ENCODE measurements at places on chromosomes 7 and 10.

DNA sequence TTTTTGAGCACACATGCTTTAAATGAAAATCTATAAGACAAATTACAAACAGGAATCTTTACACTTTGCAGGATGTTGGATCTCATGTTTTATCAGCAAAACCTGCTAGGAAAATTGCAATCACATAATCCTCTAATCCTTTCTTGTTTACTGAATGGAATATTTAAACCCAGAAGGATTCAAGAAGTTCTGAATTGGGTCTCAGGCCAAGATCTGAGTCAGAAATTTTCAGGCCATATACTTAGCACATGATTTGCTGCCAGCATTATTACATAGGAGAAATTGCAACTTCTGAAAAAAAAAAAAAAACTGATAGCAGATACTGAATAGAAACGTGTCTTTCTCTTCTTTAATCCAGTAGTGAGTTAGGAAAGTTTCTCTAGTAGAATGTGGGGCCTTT lies 1005.3 kb upstream of the POT1 start:
- DNase-seq, result no peak

GRCh38 chr10:42981358-42982236 lies 95.3 kb upstream of the RET start:
- no peak for DNase-seq

GRCh38 chr10:21022821-21023220 lies 125.7 kb upstream of the NEBL start:
- DNase-seq, result no peak

GRCh38 chr7:74568658-74569057 lies 88.9 kb upstream of the GTF2I start:
- no peak for DNase-seq

GRCh38 chr10:95282107-95282506 lies 8.7 kb downstream of the PDLIM1 start:
- DNase-seq, result no peak

DNA sequence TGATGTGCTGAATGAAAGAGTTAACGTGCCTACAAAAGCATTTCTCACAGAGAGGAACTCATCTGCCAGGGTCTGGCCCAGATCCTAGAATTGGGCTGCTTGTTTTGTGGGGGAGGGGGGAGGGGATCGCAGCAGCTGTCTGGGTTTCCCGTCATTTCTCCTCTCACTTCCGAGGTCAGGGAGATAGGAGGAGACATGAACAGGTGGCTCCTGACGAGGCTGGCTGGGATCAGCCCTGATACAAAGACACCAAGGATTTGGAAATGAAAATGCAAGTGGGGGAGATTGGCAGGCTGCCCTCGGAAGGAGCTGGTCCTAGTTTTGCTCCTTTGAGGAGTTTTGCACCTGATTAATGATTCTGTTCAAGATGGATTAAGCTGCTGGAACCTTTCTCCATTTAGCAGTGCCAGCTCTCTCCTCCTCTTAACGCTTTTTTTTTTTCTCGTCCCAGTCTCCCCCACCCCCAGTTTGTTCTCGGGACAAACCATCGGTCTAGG lies 86.8 kb upstream of the KMT2C start:
- DNase-seq, result peak; percentile 8

GRCh38 chr10:97182288-97182990 lies 3.3 kb downstream of the SLIT1 start:
- no peak for DNase-seq

- no peak for DNase-seq
These were observed 37.6 kb downstream of the ENTPD1 start for GRCh38 chr10:95793401-95794045.

- no peak for DNase-seq
These were observed 1270.2 kb upstream of the SORCS1 start for GRCh38 chr10:108434559-108435252.

DNA sequence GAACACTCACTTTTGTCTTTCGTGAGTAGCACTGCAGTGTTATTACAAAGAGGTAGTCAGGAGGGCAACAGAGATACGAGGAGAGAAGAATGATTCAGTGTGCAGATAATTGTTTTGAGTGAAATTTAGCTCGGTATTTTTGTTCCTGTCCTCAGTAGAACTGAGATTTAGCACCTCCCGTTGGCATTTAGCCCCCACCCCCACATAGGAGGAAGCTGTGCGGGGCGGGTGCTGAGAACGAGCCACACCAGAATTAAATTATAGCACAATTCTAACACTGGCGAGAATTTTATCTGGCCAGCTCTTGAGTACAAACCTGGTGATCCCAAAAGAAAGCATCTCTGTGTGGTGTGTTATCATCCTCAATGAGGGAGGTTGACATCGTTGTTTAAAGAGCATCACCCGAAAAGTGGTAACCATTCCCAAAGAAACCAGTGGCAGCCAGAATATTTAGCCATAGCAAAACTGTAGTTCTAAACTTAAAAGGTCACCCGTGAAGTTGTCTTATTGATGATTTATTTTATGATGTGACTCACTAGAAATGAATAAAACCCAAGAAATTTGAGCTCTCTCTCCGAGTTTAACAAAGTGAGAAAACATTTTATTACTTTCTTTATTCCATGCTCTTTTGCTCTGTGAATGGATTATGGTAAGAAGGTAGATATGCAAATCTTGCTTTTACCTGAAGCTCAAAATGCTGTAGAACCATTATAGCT lies 612.2 kb downstream of the SUGCT start:
- no peak for DNase-seq

DNA sequence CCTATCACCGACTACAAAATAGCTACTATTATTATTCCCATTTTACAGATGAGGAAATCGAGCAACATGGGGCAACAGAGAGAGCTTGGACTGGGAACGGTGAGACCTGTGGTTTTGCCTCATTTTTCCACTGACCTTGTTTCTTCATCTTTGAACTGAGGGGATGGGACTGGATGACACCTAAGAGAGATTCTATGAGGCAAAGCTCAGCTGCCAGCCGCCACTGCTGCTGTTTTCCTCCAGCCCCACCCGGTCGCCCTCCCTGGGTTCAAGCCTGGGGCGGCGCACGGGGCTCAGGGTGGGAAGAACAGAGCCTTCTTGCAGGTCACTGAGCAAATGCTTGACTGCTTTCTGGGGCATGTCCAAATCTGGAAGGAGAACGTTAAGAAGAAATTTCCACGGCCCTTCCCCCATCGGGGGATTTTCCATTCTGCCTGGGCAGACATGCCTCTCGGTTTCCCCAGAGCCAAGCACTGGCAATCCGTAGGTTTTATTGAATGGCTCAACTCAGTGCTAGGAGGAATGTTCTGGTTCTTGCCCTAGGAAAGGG lies 12.3 kb downstream of the DDIT4 start:
- no peak for DNase-seq

DNA sequence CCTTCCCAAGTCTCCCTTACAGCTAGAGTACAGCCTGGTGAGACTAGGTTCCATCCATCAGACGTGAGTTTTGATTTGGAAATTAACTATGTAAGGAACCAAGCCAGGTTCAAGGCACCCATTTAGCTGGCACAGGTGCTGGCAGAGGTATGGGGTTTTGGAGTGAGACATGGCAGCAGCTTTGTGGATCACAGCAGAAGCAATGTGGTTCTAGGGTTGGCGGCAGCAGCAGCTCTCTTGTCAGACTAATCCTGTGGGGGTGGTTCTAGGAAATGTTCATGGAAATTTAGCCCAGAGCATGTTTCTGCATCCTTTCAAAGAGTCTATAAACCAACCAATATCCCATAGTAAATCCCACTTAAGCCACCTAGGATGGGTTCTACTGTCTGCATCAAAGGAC lies 142.2 kb downstream of the DOCK4 start:
- no peak for DNase-seq

- DNase-seq, result no peak
These were observed 100.6 kb downstream of the LANCL2 start for GRCh38 chr7:55465691-55466090.

DNA sequence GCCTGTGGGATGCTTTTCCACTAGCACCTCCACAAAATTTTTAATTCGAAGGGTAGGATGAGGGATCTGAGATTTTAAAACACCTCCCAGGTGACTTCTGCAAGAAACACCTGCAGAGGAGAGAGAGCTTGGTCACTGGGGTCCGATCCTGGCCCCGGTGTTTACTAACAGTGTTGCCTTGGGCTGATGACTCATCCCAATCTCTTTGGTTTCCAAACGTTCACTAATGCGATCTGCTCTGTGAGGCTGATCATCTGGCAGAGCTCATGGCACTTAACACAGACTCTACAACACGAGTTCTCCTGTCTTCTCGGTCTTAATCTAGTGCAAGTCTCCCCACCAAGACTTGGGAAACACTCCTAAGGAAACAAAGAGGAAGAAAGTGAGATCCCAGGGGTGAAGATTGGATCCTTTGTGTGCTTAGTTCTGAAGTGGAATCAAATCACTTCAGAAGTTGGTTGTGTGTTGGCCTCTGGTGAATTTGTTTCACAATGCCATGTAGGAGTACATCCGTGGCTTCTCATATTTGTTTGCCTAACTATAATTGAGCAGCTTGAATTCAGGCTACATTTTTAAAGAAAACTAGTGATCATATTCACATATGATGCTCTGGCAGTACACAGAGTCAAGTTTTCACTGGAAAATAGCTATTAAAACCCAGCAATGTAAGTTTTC lies 407.9 kb downstream of the NRG3 start:
- no peak for DNase-seq

DNA sequence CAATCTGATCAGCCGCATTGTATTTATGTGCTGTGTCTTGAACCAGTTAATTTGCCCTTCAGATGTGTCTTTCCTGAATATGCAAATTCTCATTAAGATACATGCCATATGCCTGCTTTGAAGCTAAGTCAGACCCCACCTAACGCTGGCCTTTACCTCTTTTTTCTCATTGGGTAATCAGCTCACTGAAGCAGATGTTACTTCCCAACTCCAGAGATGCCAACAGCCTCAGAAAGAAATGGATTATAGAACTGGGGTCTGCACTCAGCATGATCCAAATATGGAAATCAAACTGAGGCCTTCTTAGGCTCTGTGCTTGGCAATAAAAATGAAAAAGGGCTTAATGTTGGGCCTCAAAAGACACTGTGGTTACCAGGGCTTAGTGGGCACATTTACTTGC lies 113.9 kb downstream of the FZD1 start:
- DNase-seq, result no peak

DNA sequence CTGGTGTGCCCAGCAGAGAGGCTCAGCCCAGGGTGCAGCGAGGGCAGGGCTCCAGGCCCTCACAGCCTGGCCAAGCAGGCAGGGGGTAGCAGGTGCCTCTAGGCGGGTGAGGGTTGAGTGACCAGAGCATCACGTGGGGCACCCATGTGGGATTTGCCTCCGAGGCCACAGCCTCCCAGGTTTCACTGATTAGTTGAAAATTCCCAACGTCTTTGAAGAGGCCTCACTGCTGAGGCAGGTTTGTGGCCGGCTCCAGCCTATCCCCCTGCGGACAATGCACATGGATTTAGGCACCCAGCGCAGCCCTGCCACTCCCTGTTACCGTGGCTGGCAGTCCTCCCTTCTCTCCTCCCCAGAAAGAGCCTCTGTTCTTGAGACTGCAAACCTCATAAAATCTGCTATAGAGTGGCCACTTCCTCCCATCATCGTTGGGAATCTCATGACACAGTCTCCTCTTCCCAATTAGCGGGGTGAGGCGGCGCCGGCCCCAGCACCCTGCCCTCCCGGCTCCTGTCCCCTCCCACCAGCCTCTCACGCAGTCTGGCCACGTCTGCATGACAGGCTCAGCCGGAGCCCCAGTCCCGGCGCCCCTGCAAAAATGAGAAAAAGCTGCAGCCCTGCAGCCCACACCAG lies 10.8 kb downstream of the MYL10 start:
- no peak for DNase-seq

DNA sequence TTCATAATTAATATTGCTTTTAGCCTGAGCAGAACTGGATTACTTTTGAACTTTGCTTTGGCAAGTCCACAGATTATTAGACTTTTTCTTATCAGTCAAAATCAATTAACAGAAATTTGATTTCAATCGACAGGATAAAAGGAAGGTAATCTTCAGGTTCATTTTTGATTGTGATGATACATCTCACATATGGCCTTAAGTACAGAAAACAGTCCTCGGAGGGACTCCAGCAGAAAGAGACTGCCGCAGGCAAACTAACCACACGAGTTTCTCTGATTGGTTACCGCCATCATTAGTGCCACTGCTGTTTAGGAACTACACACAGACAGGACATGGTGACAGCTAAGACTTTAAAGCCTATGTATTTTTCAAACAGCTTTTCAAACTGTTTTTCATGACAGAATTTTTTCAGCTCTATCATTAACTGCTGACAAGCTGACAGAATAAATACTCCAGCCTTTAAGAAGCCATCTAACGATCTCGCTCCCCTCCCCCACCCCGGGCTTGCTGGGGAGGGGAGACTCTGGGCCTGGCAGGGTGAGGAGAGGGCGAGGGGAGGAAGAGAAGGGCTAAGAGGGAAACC lies 668.2 kb downstream of the KCNMA1 start:
- no peak for DNase-seq

DNA sequence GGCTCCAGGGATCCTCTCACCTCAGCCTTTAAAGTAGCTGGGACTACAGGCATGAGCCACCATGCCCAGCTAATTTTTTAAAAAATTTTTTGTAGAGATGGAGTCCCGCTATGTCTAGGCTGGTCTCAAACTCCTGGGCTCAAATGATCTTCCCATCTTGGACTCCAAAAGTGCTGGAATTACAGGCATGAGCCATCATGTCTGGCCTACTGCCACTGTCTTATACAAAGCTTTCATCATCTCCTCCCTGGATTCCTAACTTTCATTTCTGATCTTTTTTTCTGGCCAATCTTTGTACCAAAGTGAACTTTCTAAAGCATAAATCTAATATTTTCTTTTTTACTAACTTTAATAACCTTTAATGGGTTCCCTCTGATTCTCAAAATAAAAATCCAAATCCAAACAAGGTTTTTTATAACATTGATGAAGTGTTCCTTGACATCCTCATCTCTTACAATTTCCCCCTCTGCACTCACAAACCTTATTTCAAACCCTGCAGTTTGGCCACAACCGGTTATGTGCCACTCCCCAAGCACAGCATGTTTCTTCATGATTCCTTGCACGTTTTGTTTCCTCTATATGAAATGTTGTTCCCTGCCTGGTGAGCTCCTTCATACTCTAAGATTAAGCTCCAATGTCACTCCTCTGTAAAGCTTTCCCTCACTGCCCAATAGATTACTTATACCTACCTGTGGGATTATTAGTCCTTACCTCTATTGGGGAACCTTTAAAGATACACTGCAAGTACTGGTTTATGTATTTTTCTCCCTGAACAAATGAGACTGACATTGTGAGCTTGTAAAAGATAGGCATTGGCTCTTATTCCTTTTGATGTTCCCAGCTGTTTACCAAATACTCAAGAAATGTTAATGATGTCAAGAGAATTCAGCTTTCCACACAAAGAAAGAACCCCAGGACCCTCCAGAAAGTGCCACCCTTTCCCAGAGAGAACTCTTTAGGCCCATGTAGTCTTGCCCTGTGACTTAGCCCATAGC lies 101.7 kb downstream of the HOXA1 start:
- DNase-seq, result no peak

- DNase-seq, result no peak
These were observed 9.3 kb downstream of the POR start for GRCh38 chr7:75924256-75924655.

- no peak for DNase-seq
These were observed 16.9 kb downstream of the PRKRIP1 start for GRCh38 chr7:102413091-102413490.

DNA sequence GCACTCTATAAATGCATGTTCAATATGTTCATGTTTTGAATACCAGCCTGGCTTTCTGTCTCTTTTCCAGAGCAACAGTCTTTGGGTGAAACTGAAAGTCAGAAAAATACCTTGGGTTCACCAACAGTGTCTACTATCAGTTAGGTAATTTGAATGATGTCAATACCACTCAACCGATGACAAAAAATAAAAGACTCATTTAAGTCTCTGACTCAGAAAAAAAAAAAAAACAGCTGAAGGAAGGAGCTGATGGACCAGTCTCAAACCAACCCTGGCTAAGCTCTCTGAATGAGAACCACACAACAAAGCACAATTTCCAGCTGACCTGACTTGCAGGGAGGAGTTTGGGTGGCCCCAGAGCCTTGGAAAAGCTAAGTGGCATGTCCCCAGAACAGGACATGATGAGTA lies 42.5 kb downstream of the ABLIM1 start:
- no peak for DNase-seq

Measured in NCI-H510A (cell line).